ENCODE measurements at places on chromosomes 11 and 22.

DNA sequence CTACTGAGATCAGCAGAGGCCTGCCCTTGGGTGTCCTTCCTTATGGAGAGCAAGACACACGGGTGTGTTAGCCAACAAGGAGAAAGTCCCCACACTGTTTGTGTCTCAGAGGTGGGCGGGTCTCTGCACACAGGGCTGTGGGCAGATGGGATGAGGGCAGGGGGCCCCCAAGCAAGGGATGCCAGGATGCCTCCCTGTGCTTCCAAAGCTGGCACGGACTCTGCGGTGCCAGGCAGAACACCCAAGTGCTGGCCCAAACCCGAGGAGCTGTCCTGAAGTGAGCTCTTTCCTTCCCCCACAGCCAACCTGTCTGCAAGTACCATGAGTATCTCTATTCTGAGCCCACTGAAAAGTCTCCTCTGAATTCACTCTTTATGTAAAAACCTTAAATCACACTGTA lies 273.3 kb downstream of the CTTN start:
- no peak for DNase-seq

- DNase-seq, result no peak
These were observed 135.1 kb downstream of the RAB38 start for GRCh38 chr11:88040148-88040496.

- peak; percentile 63 for DNase-seq
These were observed at the start of gene PACS1 for GRCh38 chr11:66069715-66070603. Gene PACS1 (plus strand): TSS chr11:66070272. CDS start chr11:66070487, 215 bp downstream.

GRCh38 chr11:28038775-28039174 lies 69.2 kb downstream of the KIF18A start:
- no peak for DNase-seq

DNA sequence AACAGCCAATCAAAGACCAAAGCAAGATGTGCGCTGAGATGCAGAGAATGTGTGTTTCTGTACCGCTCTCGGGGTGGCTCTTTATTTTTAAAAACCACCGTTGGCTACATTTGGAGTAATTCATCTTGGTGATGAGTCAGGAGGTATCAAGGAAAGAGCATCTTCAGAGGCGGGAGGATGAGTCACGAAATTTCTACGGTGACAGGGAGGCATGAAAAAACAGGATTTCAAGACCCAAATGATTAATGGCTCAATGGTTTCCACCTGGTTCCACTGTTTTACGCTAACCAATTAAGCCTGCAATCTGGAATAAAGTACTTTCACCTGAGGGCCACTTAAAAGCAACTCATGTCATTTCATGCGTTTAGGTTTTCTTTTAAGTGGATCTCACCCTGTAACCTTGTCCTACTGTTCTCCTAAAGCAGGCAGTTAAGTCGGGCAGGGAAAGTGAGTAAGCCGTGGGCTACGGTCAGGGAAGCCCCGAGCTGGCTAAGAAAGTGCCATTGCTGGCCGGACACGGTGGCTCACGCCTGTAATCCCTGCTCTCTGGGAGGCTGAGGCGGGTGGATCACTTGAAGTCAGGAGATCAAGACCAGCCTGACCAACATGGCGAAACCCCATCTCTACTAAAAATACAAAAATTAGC lies 74.6 kb downstream of the CELSR1 start:
- DNase-seq, result no peak

GRCh38 chr11:105923807-105924206 lies 98.2 kb downstream of the MSANTD4 start:
- no peak for DNase-seq

- DNase-seq, result no peak
These were observed 106.0 kb upstream of the CD44 start for GRCh38 chr11:35033011-35033410.

Data from anterior cingulate cortex (tissue), 58 donors.